ENCODE measurements at places on chromosomes 16 and 17. TPM values are rescaled to one million over a fixed set of nuclear protein-coding genes. Genes with fewer than 3 reads are reported as not detected.

DOC2A gene
- 16.4 TPM for total RNA-seq

GRCh38 chr17:18110636-18111145 lies 2.1 kb downstream of the MYO15A start:
- no peak for DNase-seq

PPY gene
- total RNA-seq: not detected

- no peak for DNase-seq
Measured at GRCh38 chr17:38533866-38534497, 71.8 kb downstream of the SRCIN1 start.

DNA sequence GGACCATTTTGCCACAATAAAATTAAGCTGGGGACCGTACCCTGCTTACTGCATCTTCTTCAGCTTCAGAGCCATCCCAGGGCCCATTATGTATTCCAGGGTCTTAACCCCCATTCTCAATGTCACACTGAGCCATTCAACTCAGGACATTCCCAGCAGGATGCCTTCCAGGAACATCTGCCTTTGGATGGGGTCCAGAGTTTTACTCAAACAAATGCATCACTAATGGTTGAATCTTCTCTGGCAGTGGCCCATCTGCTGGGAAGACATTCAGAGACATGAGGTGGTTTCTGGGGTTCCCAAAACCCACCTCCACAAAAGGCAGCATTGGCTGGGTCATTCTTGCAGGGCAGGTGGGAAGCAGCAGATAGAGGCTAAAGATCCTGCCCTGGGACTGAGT lies 3.4 kb upstream of the SEC14L5 start:
- DNase-seq: no peak

LGALS9B gene
- not detected for total RNA-seq

- DNase-seq: no peak
Measured at GRCh38 chr16:84751241-84751640, 51.4 kb downstream of the USP10 start.

LITAFD gene
- not detected for total RNA-seq

SLC43A2 gene
- total RNA-seq: 10.3 TPM

DNA sequence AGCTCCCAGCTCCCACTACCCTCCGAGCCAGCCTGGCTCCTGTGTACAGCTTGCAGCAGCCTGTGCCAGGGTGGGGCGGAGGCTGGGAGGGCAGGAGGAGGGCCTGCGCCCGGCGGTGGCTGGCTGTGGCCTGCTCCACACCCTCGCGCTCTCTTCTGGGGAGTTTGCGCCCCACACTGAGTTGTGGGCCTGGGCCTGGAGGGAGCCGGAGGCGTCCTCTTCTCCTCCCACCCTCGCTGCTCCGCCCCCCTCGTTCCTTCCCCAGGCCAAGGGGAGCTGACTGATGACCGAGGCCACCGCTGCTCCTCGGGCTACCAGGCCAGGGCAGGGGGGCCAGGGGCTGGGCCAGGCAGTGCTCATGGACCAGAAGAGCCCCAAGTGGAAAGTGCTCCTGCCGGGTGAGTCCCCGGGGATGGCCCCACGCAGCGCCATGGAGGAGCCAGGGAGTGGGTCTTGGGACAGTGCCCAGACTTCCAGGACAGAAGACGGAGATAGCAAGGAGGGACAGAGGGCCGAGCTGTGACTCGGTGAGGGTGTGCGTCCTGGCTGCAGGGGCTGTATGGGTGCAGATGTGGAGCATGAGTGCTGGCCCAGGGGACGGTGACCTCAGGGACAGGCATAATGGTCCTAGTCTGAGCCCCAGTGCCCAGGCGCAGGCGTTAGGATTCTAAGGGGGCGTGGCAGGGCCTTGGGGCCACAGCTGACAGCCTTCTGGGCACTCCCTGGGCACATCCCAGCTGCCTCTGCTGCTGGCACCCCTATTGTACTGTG lies 242.1 kb upstream of the GSE1 start:
- no peak for DNase-seq

GRCh38 chr17:63311416-63311937 lies 134.6 kb downstream of the CYB561 start:
- DNase-seq: no peak

GRCh38 chr17:34204402-34204801 lies 50.7 kb upstream of the CCL2 start:
- DNase-seq: no peak

- no peak for DNase-seq
Measured at GRCh38 chr16:524274-525040, 3.1 kb upstream of the CAPN15 start.

- no peak for DNase-seq
Measured at GRCh38 chr17:50135316-50136095, 5.5 kb upstream of the SAMD14 start.

ACD gene
- total RNA-seq: 41.3 TPM

- peak; percentile 61 for DNase-seq
Measured at GRCh38 chr17:61411261-61412142, 11.9 kb downstream of the TBX2 start.

DNA sequence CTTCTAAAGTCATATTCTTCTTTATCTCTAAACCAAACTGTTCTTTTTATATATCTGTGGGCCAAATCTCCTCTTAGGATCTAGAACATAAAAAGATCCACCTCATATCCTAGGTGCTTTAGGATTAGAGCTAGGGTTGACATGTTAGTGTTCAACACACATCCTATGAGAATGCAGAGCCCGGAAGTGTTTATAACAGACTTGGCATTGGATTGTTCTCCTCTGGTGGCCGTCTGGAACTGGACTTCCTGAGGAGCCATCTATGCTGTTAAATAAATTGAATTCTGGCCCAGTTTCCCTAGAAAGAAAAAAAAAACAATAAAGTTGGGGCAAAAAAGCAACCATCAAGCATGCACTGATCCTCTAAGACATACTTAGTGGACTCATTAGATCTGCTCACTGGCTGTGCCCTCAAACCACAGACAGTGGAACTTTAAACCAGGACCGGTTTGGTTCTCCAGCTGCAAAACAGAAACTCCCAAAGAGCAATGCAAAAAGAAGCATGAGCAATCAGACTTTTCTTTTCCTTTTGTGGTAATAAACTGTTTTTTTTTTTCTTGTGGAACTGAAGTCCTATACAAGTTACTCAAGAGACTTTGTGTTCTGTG lies 182.5 kb downstream of the ZNF18 start:
- no peak for DNase-seq

TNK1 gene
- 10.7 TPM for total RNA-seq

CYB561 gene
- 28.7 TPM for total RNA-seq

- DNase-seq: no peak
Measured at GRCh38 chr16:7548796-7549318, 216.2 kb downstream of the RBFOX1 start.

IGF2BP1 gene
- 434 TPM for total RNA-seq

ABCA8 gene
- total RNA-seq: 0.15 TPM

Data from WTC11 (cell line).